Neural crest cell (in vitro differentiated cells): ENCODE measurements at places on chromosomes 6 and 20.

GRCh38 chr6:134249759-134250602 lies 67.9 kb downstream of the SGK1 start:
- no peak for DNase-seq

- no peak for DNase-seq
These were observed 16.9 kb downstream of the SYTL3 start for GRCh38 chr6:158666628-158667359.

DNA sequence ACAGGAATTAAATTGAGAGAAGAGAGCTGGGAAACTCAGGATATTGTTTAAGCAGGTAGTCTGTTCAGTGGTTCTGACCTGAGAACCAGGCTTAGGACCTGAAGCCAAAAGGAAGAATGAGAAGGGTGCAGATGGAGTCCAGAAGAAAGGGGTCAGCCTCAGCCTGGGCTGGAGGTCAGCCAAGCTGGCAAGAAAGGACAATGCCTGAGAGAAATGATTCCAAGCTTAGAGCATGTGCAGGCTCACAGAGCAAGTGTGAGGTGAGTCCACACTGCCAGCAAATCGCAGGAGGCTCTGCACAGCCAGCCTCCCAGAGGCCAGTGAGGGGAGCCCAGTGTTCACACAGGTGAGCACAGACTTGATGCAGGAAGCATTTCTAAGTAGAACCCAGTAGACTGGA lies 47.3 kb downstream of the DAAM2 start:
- no peak for DNase-seq

DNA sequence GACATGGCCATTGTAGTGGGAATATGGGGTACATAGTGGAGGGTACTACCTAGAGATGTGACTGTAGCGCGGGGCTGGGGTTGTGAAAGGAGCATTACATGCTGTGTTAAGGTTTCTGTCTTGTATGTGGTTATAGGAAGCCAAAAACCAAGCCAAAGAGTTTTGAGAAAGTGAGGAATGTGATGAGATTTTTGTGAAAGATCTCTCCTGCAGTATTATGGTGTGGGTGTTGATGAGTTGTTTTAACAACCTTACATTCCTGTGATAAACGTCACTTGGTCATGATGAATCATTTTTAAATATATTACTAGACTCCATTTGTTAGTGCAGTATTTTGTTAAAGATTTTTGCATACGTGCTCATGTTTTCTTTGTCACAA lies 48.9 kb downstream of the ZFAND3 start:
- no peak for DNase-seq

GRCh38 chr20:31578448-31579138 lies 26.5 kb upstream of the ID1 start:
- no peak for DNase-seq
